ENCODE measurements at places on chromosomes 7 and 10. TPM values are rescaled to one million over a fixed set of nuclear protein-coding genes. Genes with fewer than 3 reads are reported as not detected.

The TRIM8 gene
- 122 TPM for polyA plus RNA-seq

GRCh38 chr7:78510580-78511188, 712.1 kb downstream of the PHTF2 start:
- DNase-seq: peak; percentile 33

GRCh38 chr7:44108768-44109750, 4.9 kb downstream of the AEBP1 start:
- DNase-seq: no peak

DNA sequence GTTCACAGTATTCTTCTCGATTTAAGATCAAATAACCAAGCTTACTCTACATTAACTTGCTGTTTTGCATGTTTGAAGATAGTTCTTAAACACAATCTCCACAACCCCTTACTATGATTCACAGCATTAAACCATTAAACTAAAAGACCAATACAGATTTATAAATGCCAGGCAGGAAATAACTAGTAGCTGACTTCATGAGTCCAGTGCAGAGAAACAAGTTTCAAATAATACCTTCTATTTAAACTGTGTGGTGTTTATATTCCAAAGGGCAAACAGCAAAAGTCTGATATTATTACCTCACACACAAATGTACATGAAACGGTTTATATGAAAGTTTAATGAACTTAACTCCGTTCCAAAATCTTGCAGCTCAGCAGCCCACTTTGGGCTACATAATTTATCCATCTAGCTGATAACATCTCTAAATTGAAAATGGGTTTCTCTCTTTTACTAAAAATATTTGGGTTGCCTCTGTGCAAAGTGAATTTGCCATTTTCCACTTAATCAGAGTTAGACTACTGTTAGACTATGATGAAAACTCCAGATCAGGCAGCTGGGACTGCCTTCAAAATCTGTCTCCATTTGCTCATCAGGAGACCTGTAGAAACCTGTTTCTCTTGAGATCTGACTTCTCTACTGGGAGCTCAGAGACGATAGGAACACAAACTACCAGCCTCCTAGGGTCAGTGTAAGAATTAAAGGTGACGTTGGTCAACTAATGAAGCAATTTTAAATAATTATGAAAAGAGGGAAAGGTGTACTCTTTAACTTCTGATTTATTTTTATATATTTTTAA, 287.3 kb downstream of the FZD1 start:
- no peak for DNase-seq

DNA sequence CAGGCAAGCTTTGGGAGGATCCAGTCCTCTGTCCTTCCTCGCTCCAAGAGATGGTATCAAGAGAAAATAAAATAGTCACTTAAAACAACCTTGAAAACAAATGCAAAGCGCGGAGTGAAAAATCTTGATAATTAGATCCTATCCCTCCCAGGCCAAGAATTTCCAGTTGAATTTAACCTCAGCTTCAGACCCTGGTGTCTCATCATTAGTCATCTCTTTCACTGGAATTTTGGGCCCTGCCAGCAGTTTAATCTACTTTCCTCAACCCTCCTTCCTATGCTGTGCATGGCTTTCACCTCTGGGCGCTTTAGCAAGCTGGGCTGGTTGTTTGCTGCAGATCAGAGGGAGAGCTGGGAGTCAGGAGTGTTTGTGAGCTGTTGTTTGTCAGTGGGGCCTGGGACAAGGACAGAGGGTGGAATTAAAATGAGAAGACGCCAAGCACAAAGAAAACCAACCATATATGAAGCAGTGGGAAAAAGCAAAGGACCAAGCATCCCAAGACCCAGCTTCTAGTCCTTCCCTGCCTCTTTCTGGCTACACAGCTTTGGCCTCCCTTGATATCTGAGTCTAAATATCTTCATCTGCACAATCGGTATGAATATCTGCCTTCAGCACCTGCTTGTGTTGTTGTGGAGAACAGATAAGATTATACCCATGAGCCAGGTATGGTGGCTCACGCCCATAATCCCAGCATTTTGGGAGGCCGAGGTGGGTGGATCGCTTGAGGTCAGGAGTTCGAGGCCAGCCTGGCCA, 13.5 kb downstream of the MYOF start:
- no peak for DNase-seq
